ENCODE measurements at places on chromosomes 11 and 22.

GRCh38 chr11:7252683-7253213, 1.0 kb downstream of the SYT9 start:
- DNase-seq, result no peak

- no peak for DNase-seq
Observed at GRCh38 chr22:40381461-40381860, 11.1 kb downstream of the SGSM3 start.

DNA sequence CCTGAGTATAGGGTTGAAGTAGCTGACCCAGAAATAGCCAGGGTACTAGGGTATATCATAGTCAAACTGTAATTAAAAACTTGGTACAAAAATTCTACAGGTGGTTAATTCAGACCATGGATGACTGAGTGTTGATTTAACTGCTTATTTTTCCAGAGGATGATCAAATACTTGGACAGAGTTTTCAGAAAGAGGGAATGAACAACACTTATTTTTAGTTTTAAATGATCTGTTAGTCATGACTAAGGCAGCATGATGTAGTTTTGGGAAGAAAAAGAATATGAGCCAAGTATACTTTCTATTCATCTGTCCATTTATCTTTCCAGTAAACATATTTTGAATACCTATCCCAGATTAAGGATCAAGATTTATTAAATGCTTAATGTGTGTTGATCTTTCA, 19.8 kb upstream of the CCDC89 start:
- DNase-seq, result no peak

DNA sequence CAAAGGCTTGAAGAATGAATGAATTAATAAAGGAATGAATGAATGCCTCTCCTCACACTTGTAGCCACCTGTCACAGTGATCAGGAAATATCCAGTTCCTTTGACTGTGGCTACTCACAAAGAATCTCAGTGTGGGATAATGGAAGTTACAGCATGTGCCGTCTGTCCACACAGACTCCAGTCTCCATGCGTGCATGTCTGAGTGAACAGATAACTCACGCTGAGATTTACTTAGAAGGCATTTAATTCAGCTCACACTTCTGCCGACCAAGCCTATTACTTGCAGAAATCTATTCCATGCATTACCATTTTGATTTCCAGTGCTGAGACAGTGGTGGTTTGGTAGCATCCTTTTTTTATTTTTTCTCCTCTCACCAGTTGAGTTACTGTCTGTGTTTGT, 32.3 kb upstream of the HMGXB4 start:
- no peak for DNase-seq

GRCh38 chr11:127018683-127019279, 18.2 kb upstream of the KIRREL3 start:
- DNase-seq, result no peak

- no peak for DNase-seq
Observed at GRCh38 chr22:45612940-45613339, 58.7 kb upstream of the ATXN10 start.

GRCh38 chr11:130249371-130249770, 65.3 kb downstream of the ZBTB44 start:
- DNase-seq, result no peak

- DNase-seq, result no peak
Observed at GRCh38 chr22:36833073-36833472, 16.2 kb upstream of the PVALB start.

DNA sequence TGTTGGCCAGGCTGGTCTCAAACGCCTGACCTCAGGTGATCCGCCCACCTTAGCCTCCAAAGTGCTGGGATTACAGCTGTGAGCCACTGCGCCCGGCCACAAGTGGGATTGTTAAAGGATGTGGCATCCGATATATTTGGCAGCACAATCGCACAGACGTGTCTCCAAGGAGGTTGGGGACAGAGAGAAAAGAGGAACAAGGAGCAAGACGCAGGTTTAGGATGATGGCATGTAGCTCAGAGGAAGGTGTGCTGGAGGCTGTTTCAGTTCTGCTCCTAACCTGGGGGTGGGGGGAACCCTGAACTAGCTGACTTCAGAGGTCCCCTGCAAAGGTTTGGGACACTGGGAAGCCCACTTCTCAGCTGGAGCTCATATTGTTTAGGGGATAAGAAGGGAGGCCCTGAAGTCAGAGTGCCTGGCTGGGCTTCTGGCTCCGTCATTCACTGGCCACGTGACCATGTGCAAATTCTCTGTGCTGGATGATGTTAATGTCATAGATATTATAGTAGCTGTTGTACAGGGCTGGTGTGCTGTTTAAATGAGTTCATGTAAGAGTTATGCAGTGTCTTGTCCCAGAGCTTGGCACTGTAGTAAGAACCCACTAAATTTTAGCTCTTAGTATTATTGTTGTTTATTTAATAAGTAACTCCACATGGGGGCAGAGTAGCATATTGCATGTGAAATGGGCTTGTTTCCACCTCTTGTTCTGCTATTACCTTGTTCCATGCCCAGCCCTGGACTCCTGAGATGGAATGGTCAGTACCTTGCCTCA, 129.7 kb downstream of the ST3GAL4 start:
- no peak for DNase-seq

DNA sequence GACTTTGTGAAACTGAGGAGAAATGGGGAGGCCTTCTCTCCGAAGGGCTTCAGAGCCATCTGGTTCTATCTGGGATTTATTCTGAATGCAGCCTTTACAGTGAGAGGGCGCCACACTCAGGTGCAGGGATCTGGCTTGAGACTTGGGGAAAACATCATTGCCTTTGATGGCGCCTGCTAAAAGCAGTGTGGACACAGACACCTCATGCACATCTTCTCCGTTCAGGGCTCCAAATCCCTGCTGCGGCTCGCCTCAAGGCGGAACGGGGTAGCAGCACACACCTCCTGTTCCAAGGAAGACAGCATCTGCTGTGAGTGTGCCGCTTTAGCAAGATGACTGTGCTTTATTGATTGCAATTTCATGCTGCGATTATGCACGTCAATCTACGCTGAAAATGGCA, 37.1 kb upstream of the OLFML1 start:
- DNase-seq, result no peak

- peak; percentile 41 for DNase-seq
Observed at GRCh38 chr11:746289-747157, 741 bp upstream of the TALDO1 start.

- DNase-seq, result no peak
Observed at GRCh38 chr11:112504056-112504455, 243.4 kb upstream of the PLET1 start.

GRCh38 chr11:67491276-67492068, 8.6 kb downstream of the AIP start:
- no peak for DNase-seq

DNA sequence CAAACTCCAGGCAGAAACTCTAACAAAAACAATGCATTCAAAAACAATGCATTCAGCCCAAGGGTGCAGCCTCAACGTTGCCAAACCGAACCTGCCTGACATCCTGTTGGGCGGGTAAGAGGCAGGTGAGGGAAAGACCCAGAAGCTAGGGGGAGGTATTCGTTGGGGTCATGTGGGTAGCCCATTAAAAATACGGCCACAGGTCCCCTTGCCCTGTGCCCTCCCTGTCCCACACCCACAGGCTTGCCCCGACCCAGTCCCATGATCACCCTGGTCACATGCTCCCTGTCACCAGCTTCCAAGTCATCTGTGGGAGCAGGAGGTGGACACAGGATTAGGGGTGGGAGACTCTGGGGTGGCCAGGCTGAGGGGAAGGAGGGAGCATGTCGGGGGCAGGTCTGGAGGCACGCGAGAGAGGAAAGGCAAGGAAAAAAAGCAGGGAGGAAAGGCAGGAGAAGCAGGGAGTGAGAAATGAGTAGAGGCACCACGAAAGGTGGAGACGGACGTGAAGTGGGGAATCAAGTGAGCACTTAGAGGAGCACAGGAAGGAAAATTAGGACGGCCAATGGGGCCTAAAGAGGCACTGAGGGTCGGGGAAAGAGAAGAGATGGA, 683 bp downstream of the PLA2G6 start:
- no peak for DNase-seq

- DNase-seq, result no peak
Observed at GRCh38 chr22:50082961-50083461, 2.2 kb downstream of the MLC1 start.

- peak; percentile 82 for DNase-seq
Observed at GRCh38 chr22:36180038-36180880, 19.7 kb upstream of the APOL3 start.

- DNase-seq, result no peak
Observed at GRCh38 chr11:65382804-65383368, 440 bp upstream of the SLC25A45 start.

DNA sequence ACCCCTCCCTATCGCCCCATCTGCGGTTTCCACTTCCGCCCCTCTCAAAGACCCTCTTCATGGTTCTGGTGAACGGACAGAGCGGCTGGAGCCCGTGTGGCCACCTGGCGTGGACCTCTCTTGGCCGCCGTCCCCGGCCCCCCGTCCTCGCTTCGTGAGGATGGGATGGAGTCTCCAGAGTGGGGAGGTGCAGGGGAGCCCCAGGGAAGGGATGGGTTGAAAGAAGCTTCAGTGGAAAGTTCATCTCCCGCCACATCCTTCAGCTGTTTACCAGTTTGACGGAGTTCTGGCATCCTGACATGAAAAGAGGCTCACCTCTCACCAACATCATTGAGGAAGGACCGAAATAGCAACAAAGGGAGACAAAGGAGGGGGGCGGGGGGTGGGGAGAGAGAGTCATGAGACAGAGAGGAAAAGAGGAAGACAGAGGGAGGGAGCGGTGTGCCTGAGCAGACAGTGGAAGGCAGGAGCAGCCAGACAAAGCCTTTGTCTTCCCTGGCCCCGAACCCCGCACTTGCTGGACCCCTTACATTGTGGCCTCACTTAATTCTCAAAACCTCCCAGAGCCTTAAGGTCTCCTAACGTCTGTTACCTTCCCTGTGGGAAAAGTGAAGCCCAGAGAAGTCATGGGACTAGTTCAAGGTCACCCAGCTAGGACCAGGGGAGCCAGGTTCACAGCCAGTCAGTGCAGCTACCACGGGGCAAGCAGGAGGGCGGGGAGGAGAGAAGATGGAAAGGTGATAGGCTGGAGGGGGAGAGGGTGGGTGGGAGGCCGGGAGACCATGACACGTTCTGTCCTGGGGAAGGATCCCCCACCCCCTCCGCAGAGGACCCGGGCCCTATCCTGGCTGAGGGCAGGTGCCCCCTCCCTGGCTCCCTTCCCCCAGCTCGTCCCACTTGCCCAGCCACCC, 54.9 kb downstream of the CD6 start:
- no peak for DNase-seq

All from stimulated activated CD4-positive, alpha-beta T cell treated with anti-CD3 and anti-CD28 coated beads, Interleukin-1b, Interleukin-23, amount 100 ng/mL, for 48 hours (primary cell).